ENCODE measurements at places on chromosomes 4 and X.

- DNase-seq = no peak
Observed at GRCh38 chrX:105533951-105534350, 288.4 kb upstream of the NRK start.

- DNase-seq = no peak
Observed at GRCh38 chr4:3307486-3307885, 14.7 kb downstream of the RGS12 start.

DNA sequence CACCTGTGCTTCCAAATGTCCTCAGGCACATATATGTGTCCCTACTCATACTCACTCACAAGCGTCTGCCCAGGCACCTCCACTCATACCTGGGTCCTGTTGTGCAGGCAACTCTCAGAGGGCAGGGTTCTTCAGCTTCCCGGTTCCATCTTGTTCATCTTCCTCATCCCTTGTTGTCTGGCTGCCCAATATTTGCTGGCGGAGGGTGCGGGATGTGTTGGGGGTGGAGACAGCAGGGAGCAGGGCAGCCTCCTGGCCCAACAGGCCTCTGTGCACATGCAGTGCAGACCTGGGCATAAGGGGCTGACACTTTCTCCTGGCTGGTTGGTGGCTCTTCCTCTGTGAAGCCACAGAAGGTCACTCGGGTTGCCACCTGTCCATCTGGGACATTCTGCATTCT, 32.1 kb downstream of the NBDY start:
- DNase-seq = no peak

DNA sequence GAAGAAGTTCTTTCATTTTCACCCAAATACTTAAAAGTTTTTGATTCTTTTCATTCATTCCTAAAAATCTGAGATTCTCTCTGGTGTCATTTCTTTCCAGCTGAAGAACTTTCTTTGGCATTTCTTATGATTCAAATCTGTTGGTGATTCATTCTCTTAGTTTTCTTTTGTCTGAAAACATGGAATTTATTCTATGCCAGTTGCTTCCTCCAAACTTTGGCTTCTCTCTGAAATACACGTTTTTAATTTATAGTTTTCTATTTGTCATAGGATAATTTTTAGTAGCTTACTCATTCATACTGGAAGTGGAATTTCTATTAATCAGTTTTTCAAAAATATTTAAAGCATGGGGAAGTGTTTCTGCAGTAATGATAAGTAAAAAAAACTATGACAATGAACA, 1012.0 kb downstream of the RPA4 start:
- DNase-seq = no peak

- DNase-seq = no peak
Observed at GRCh38 chrX:64698317-64698716, 277.9 kb downstream of the ZC4H2 start.

GRCh38 chrX:15908603-15909290, 54.1 kb upstream of the AP1S2 start:
- DNase-seq = no peak

- no peak for DNase-seq
Observed at GRCh38 chrX:153498453-153498852, 3.7 kb downstream of the BGN start.

DNA sequence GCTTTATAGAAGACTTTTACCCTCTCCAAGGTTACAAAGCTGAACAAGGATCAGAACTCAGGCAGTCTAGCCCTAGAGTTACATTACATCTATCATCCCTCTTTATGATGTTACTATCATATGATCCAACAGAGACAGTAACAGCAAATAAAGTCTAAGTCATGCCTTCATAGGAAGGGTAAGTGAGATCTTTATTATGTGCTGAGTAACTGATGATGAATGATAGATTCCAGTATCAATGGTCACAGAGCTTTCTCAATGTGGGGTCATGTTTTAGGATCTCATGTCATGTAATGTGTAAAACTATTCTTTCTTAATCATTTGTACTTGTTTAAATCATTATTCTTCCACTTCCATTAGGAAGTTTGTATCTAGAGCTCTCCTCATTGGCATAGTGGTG, 22.8 kb downstream of the ELOVL6 start:
- no peak for DNase-seq

DNA sequence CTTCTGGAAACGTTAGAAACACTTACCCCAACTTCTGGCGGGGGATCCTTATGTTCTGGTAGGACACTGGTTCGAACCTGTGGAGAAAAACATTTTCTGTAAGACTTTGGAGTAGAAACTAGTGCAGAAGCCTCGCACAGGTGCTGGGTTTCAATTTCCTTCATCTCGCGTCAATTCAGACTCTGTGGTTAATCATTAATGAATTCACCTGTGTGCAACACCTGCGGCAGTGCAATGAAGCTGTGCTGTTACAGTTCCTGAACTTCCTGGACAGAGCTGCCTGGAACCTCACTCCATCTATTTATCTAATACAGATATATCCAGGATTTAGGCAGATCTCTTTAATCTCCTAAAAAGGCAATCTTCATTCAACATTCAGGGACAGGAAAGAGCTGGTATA, 531.4 kb downstream of the INPP4B start:
- DNase-seq = no peak

DNA sequence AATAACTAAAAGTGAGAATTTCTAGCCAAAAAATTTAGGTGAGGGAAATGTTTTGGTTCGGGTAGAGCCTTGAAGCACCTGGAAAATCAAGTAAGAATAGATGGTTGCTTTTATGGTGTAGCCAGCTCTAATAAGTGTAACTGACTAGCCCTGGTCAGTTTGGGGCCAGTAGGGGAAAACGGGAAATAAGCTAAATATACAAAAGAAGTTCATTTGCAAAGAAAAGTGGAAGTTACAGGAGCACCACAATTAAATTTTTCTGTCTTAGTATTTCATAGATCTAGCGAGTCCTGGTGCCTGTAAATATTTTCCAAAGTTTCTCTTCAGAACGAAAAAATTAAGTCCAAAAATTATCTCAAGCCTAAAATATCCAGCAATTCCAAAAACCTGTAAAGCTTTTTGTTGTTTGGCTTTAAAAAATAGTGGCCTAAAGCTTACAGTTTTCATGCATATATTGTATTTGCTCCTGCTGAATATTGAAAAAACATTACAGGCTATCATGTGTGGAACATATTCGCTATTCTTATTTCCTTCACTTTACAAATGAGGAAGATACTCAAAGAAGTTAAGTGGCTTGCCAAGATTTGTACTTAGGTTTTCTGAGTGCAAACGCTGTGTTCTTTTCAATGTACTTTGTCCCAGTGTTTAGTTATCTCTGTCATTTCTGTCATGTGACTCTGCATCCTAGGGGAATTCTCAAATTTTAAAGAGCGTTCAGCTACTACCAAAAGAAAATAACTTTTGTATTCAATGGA, 7.3 kb upstream of the PTPN13 start:
- DNase-seq = no peak

DNA sequence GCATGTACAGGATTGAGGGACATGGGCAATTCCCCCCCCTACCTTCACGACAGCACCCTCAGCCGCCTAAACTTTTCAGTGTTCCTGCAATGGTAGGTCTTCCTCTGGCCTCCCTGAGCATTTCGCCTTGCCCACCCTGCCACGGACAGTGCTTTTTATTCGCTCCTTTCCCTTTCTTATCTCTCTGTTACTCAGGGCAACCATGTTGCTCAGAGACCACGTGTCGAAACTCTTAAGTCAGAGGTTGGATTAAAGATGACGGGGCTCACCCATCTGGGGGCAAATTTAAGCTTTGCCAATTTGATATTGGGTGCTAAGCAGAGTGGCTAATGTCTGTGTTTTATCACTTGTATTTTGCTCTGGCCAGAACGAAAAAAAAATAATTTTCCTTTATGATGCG, 20.4 kb downstream of the TENM3 start:
- DNase-seq = no peak

DNA sequence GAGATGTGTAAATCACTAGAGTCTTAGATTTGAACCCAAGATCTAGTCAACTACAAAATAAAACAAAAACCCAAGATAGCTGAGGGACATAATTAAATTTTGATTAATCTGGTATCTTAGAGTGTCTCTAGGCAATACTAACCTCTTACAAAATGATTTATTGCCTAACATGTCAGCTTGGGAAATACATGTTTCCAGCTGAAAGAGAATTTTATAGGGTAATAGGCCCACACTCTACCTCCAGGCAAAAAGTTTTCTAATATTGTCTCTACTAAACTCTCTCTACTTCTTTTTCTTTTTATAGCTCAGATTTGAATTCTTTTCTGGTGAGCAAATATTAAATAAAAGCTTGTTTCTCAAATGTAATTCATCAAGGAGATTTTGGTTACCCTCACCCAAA, 263.2 kb downstream of the IL15 start:
- no peak for DNase-seq

DNA sequence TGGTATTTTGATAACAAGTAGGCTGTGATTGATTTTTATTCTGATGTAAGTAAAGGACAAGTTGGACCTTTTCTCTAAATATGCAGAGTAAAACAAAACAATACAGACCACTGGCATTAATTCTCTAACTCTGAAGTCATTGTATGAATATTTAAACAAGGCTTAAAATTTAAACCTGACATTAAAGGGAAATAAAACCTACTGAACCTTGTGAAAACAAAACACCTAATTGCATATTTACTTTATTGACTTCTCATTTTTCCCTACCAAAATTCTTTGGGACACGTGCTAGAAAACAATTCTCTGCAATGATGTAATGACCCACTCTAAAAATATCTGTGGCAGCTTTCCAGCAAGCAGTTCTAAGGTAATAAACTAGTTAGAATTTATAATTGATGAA, 369.7 kb upstream of the TRAM1L1 start:
- DNase-seq = no peak

Data from activated T-helper 1 cell treated with anti-CD3 and anti-CD28 coated beads, Interleukin-2, amount 50 U/mL, for 16 hours (primary cell).